ENCODE measurements at places on chromosomes 6 and 20. TPM values are rescaled to one million over a fixed set of nuclear protein-coding genes. Genes with fewer than 3 reads are reported as not detected.

GRCh38 chr6:108565893-108566292 is 5.2 kb downstream of the FOXO3 start:
- peaks cover 9% of the 10 kb centered on the region for H3K27me3 ChIP-seq
- H3K4me3 ChIP-seq, result no peak overlapping the region
- peaks cover 46% of the 10 kb centered on the region for H3K4me1 ChIP-seq
- DNase-seq, result no peak
- H3K27ac ChIP-seq, result peak overlapping the region; percentile 55
- H3K36me3 ChIP-seq, result peaks cover 31% of the 10 kb centered on the region

Gene TGM3
- not detected for total RNA-seq

Gene SRF
- 49.9 TPM for total RNA-seq

DNA sequence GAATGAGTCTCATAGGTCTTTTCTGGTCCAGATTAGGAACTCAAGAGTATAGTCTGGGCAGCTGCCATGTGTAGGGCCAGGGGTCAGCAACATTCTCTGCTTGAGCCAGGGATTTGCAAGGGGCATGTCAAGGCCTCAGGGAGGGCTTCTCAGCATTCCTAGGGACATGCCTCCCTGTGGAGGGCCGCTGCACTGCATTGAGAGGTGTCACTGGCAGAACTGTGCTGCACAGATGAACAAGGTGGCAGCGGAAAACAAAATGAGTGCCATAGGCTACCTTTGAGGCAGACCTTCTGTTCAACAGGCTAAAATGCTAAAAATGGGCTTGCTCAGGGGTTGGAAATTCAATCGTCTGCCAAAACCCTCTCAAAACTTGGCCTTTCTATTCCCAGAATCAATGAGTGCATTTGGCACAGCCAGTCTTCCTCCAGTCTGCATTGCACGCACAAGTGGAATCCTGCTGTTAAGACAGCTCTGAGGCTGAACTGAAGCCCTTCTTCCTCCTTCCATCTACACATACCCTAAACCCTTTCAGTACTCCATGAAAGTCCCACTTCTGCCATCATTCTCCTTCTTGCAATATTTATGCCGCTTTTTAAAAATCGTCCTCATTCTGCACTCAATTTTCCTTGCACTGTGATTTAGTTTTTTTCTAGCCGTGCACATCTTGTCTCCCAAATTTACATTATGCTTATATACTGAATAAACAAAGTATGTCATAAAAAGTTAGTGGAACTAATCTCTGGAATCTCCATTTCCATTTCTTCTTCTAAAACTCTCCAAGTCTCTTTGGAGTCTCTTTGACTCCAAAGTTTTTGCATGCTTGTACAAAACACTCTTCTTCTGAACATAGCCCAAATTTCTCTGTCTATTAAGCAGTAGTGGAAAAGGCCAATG is 51.7 kb downstream of the SLC26A8 start:
- H3K36me3 ChIP-seq, result no peaks in the 10 kb centered on the region
- peaks cover 4% of the 10 kb centered on the region for H3K4me1 ChIP-seq
- H3K27ac ChIP-seq, result no peak overlapping the region
- H3K27me3 ChIP-seq, result no peaks in the 10 kb centered on the region
- H3K4me3 ChIP-seq, result no peak overlapping the region
- DNase-seq, result no peak

Gene C6orf132
- 0.18 TPM for total RNA-seq

- no peak overlapping the region for H3K4me3 ChIP-seq
- H3K36me3 ChIP-seq, result no peaks in the 10 kb centered on the region
- H3K27me3 ChIP-seq, result no peaks in the 10 kb centered on the region
- peak; percentile 41 for DNase-seq
- H3K4me1 ChIP-seq, result peaks cover 6% of the 10 kb centered on the region
- H3K27ac ChIP-seq, result no peak overlapping the region
These were observed 47.5 kb downstream of the DSTN start for GRCh38 chr20:17617212-17617867.

Gene GINS1
- 33.9 TPM for total RNA-seq

- H3K27me3 ChIP-seq, result peaks cover 18% of the 10 kb centered on the region
- no peak overlapping the region for H3K4me3 ChIP-seq
- H3K36me3 ChIP-seq, result no peaks in the 10 kb centered on the region
- H3K27ac ChIP-seq, result no peak overlapping the region
- no peak for DNase-seq
- H3K4me1 ChIP-seq, result peaks cover 5% of the 10 kb centered on the region
These were observed 262.1 kb downstream of the HACE1 start for GRCh38 chr6:104597541-104598050.

Gene RPS21
- total RNA-seq, result 2,242 TPM

- H3K4me1 ChIP-seq, result peaks cover 23% of the 10 kb centered on the region
- no peaks in the 10 kb centered on the region for H3K27me3 ChIP-seq
- DNase-seq, result no peak
- no peak overlapping the region for H3K27ac ChIP-seq
- H3K4me3 ChIP-seq, result no peak overlapping the region
- H3K36me3 ChIP-seq, result no peaks in the 10 kb centered on the region
These were observed 2.4 kb downstream of the KLC4 start for GRCh38 chr6:43061861-43062260.

Gene ERVFRD-1
- total RNA-seq, result not detected

Gene RAET1L
- not detected for total RNA-seq

GRCh38 chr6:43054206-43054943 is 724 bp upstream of the CUL7 start:
- H3K27ac ChIP-seq, result peak overlapping the region; percentile 93
- H3K4me3 ChIP-seq, result peak overlapping the region; percentile 98
- H3K27me3 ChIP-seq, result no peaks in the 10 kb centered on the region
- peaks cover 15% of the 10 kb centered on the region for H3K36me3 ChIP-seq
- DNase-seq, result no peak
- H3K4me1 ChIP-seq, result peaks cover 40% of the 10 kb centered on the region

- peaks cover 56% of the 10 kb centered on the region for H3K4me1 ChIP-seq
- no peaks in the 10 kb centered on the region for H3K36me3 ChIP-seq
- peak overlapping the region; percentile 58 for H3K27ac ChIP-seq
These were observed 597 bp downstream of the ADA start for GRCh38 chr20:44650771-44651433.

DNA sequence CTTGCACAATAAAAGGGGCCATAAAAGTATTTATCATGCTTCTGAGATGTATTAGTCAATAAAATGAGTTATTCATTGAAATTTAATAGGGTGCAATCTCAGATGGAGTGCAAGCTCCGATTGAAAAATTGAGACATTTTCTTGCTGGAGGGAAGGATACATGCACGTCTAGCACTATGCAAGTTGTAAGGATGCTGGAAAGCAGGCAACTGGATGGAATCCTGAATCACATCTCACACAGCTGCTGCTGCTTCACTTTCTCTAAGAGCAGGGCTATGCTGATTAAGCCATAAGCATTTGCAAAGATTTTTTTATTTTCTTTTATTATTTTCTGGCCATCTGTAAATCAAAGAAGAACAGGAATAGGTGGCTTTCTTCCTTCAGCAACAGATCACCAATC is 308.8 kb upstream of the EPHA7 start:
- H3K4me1 ChIP-seq, result no peaks in the 10 kb centered on the region
- no peak overlapping the region for H3K27ac ChIP-seq
- H3K27me3 ChIP-seq, result no peaks in the 10 kb centered on the region
- DNase-seq, result no peak
- H3K4me3 ChIP-seq, result no peak overlapping the region

Gene NKX2-2
- not detected for total RNA-seq

Gene VNN1
- total RNA-seq, result not detected

Measured in activated naive CD8-positive, alpha-beta T cell treated with anti-CD3 and anti-CD28 coated beads for 36 hours (primary cell).